Hematopoietic multipotent progenitor cell treated with erythropoietin and hydrocortisone succinate and interleukin-3 and kit ligand, for 6 days (in vitro differentiated cells): ENCODE measurements at places on chromosomes 5 and 9.
A peak's percentile ranks its signal among the peaks of the same experiment; 100 is the strongest.

DNA sequence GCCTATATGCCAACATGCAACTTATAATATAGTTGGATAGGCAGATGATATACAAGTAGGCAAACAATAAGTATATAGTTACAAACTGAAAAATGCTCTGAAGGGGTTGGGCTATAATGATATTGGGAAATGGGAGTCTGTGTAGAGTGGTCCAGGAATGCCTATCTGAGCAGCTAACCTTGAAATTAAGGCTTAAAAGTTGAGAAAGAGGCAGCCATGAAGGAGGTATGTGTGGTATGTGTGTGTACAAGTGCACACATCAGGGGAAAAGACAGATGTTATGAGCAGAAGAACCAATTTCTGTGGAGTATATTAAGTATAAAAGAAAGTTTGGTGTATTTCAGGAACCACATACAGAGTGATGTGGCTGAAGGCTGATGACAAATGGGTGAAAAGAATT, 154.9 kb upstream of the PAPPA start:
- DNase-seq = no peak

DNA sequence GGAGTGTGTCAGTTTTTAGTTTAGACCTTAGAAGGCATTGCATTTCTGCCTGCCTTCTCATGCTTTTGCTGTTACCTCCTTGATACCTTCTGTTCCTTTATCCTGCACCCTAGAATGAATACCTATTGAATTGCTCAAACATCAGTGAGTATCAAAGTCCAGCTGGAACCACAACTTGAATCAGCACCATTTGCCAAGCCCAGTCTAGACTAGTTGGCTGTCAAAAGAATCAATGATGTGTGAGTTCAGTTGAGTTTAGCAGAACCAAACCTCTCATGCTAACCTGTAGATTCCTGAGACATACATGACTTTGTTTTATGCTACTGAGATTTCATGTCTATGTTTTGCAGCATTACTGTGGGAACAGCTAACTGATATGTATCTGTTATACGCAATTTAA, 116.6 kb downstream of the FAM170A start:
- no peak for DNase-seq

- no peak for DNase-seq
These were observed 7.7 kb upstream of the TTC23L start for GRCh38 chr5:34831303-34831702.

GRCh38 chr5:92749943-92750342, 831.1 kb downstream of the NR2F1-AS1 start:
- DNase-seq = no peak

DNA sequence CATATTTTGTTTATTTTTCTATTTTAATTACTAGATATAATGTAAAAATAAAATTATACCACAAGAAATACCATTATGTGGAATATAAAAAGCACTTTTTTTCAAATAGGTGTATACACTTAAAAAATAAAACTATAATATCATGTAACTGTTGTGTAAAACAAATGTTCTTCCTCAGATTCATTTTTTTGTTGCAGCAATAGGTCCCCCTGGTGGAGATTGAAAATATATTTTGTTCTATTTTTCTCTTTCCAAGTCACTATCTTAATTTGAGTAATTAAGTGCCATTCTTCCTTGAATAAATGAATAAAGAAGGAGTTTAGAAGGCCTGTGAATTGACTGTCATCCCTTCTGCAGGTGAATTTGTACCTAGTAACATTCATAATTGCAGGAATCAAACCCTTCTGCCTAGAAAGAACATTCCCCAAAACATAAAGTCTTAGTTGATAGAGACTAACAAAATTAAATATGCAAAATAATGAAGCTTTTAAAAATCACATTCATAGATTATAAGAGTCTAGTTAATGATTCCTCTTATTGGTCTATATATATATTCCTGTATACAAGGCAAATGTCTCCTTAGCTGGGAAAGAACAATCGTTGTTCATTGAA, 23.4 kb downstream of the CETN3 start:
- DNase-seq = peak; percentile 55

DNA sequence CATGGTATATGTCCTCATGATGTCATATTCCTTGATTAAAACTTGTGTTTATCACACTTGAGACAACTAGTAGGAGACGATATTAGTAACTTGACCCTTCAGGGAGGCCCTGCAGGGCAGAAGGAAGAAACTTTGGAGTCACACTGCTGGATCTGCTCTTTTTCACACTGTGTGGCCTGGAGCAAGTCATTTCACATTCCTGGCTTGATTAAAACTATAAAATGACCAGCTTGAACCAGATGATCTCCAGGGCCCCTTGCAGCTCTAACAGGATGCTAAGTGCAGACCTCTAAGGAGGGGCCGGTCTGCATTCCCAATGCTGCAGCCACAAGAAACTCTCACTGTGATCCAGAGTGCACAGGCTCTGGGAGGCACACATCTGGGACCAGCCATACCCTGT, 146.4 kb upstream of the ZNF366 start:
- no peak for DNase-seq

- no peak for DNase-seq
These were observed 54.9 kb upstream of the ZSWIM6 start for GRCh38 chr5:61277190-61277589.

DNA sequence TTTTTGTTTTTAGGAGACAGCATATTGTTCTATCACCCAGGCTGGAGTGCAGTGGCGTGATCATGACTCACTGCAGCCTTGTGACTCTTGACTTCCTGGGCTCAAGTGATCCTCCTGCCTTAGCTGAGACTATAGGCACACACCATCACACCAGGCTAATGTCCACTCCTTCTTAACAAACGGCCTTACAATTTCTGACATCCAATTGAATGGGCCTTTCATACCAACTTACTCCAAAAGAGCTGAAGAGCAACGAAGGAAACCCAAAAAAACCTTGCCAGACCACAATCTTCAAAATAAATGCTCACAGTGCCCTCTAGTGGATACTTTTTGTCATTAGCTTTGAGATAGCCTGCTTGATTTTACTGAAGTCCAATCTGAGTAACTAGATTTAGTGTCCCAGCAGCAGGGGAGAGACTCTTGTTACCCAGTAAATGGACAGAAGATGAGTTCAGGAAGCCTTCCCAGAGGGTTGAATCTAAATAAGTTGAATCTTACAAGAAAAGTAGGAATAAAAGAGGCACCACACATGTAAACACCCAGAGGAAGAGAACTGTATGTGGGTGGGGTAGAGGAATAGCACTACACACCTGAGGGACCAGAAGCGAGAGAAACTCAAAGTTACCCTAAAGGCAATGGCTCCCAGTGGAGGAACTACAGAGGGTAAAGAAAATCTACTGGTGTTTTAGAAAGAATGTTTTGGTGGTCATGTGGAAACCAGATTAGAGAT, 9.3 kb downstream of the ZNF622 start:
- peak; percentile 91 for DNase-seq

DNA sequence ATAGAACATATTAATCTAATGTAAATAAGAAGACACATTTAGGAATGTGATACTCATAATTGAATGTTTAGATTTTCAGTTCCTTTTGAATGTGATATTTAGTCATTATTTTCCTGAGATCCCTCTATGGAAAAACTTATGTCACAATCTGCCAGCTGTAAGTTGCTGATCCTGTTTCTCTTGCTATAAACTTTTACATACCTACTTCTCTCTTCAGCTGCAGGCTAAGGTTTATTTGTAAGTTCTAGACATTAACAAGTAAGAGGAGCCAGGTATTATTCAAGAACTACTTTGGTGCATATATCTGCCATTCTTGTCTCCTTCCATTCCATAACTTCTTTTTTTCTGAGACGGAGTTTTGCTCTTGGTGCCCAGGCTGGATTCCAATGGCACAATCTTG, 462.4 kb downstream of the PRR16 start:
- no peak for DNase-seq

DNA sequence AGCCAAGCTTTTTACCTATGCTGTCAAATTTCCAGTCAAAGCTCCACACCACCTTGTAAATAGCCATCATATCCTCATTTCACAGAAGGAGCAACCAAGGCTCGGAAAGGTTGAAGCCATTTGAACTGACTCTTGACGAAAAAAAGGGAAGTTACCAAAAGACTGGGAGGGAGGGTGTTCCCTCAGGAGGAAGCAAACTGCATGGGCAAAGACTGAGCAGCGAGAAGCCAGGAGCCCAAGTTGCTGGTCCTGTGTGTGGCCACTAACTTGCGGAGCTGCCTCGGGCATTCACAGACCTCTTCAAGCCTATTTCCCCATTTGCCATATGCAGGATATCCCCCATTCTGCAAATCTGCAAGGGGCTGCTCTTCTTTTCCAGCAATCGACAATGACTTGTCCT, 37.4 kb downstream of the TTLL11 start:
- DNase-seq = peak; percentile 30

- DNase-seq = peak; percentile 5
These were observed 175.3 kb downstream of the SLF1 start for GRCh38 chr5:94793816-94794198.

GRCh38 chr9:82443312-82443711, 454.7 kb downstream of the SPATA31D1 start:
- DNase-seq = no peak

GRCh38 chr9:88747768-88748167, 212.8 kb downstream of the NXNL2 start:
- DNase-seq = peak; percentile 78

DNA sequence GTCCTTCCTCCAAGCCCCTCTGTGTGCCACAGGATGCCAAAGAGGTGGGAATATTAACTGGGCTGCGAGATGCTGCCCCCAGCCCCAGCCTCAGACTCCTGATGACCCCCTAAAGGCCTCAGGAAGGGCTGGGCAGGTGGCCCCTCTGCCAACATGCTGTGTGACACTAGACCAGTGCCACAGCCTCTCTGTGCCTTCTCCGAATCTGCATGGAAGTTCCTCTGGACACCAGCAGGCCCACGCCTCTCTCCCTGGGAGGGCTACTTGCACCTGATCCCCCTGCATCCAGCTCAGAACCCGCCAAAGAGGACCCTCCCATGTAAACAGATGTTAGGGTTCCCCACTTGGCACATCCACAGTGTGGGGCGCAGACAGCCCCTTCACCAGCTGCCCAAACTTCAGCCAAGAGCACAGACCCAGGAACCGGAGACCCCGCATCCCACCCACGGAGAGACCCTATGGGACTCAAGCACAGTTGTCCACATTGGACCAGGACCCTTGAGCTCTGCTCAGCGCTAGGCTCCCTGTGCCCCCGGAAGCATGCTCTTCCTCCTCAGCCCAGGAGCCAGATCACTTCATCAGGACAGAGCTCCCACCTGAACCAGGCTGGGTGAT, 91.6 kb upstream of the LMX1B start:
- DNase-seq = no peak

- no peak for DNase-seq
These were observed 113.0 kb downstream of the FAM170A start for GRCh38 chr5:119742311-119742710.

- no peak for DNase-seq
These were observed 33.8 kb downstream of the SLC46A2 start for GRCh38 chr9:112856843-112857242.

DNA sequence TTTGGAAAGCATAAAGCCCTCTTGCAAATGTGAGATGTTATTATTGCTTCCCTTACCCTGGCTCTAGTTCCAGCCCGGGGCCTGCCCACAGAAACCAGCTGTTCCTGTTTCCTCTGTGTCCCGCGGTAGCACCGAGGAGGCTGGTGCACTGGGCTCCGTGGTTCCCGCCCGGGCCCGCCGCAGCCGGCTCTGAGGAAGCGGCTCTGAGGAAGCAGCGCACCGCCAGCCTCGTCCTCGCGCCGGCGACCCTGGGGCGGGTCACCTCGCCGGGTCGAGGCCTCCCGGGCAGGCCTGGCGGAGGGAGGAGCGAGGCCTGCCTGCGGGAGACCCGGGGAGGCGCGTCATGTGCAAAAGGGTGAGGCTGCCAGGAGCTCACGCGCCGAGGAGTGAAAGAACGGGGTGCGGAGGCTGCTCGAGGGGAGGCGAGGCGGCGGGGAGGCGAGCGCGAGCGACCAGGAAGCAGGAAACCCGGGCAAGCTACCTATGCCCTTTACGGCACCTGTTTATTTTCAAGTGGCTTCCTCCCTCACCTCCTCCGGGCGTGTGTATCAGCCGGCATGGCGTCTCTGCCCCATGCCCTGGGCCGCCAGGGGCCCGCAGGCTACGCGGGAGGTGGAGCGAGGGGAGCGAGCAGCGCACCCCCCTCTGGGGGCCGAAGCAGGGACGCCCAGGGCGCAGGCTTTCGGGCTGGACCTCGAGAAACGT, 61.3 kb upstream of the MEGF10 start:
- DNase-seq = peak; percentile 58

GRCh38 chr9:85647571-85647970, 94.2 kb downstream of the AGTPBP1 start:
- no peak for DNase-seq

DNA sequence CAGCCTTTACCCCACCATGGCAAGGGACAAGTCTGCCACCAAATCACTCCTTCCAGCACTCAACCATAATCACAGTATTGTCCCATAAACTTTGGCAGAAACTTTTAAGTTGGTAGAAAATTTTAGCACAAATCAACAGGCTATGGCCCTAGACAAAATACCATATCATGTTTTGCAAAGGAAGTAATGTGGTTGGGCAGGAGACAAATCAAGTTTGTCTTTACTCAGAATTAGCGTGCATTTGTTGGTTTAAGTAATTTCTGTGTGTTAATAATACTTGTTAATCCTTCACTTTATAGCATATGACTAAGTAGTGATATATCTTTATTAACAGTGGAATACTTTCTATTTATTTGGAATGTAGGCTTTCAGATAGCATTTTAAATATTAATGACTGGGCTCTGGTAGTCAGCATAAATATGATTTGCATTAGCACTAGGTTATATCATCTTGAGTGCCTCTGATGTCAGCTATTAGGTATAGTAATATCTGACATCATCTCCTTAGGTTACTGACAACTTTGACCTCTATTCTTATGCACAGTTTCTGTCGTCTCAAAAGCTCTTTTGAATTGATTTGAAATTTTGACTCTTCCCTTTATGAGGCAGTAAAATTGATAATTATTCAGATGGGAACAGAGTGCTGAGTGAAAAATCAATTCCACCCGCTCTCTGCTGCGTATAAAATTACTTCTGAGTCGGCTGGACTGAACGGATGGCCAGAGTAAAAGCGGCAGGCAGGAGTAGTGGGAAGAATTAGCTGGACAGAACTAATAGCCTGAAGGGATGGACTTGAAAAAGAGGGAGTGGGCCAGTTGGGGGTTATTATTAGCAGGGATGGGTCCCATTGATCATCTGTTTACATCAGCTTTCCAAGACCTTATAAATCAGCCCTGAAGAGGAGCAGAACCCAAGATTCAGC, 40.1 kb upstream of the TLX3 start:
- DNase-seq = no peak

DNA sequence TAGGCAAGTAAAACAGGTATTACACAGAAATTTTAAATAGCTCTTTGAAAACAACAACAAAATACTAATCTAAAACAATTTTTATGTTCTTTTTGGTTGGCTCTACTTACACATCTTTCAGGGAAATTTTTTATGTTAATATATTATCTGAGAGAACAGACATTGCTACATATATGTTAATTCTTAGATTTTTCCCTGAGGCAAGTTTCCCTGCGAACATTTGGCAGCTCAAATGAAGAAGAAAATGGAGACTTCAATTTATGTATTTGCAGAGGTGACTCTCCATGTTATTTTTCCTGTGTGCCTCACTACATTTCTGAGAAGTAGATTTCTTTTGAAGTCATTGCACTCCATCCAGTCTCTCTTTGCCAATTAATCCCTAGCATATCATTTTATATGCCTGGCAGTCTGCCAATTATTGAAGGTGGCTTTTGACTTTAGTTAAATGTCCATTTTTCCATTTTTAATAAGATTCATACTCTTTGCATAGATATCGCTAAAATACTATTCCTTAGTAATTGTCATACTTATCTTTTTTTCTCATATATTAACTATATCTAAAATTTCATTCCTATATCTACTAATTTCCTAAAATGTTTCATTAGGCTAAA, 908.2 kb upstream of the CDH10 start:
- DNase-seq = no peak

- DNase-seq = peak; percentile 42
These were observed 78.4 kb upstream of the ITGA1 start for GRCh38 chr5:52709167-52709925.
